ENCODE measurements at places on chromosomes 4 and X. TPM values are rescaled to one million over a fixed set of nuclear protein-coding genes. Genes with fewer than 3 reads are reported as not detected.

GRCh38 chrX:40644176-40644575, 3.2 kb downstream of the CXorf38 start:
- DNase-seq, result no peak

DNA sequence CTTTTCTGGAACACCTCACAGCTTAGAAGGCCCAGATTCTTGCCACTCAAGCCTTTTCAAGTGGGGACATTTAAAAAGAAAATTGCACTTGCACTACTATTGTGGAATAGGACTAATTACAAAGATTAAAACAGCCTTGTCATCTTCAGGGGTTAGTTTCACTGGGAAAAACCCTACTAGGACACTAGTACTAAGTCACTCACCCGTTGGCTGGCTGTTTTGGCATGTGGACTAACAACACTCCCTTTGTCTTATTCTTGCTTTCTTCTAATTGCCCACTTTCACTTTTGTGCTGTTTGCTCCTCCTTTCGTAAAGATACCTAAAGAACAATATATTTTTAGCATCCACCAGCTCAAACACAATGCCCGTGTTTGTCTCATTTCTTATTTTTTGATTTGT, 200.9 kb upstream of the MID1 start:
- no peak for DNase-seq

GRCh38 chrX:153245288-153245731, 66.2 kb downstream of the MAGEA1 start:
- no peak for DNase-seq

- DNase-seq, result no peak
Observed at GRCh38 chrX:41014776-41015360, 70.4 kb upstream of the USP9X start.

The SOX3 gene
- total RNA-seq, result not detected

The MAD2L1 gene
- 1.1 TPM for total RNA-seq

GRCh38 chr4:138647433-138647832, 368.1 kb upstream of the NOCT start:
- no peak for DNase-seq

DNA sequence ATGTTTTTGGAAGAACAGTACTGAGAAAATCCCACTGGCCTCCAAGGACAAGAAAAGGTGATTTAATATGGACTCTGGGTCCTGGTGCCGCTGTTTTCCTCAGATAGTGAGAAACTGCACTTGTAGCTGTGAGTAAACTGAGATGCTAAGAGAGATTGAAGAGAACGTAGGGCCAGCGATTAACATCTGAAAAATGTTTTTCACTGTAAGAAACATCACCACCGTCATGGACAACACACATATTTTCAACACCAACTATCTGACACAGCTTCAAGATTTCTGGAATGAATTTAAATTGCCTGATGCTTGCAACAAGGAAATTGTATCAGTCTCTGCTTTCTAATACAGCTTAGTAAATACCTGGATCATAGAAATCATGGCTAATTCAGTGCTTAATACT, 158.2 kb upstream of the SMIM31 start:
- DNase-seq, result no peak

DNA sequence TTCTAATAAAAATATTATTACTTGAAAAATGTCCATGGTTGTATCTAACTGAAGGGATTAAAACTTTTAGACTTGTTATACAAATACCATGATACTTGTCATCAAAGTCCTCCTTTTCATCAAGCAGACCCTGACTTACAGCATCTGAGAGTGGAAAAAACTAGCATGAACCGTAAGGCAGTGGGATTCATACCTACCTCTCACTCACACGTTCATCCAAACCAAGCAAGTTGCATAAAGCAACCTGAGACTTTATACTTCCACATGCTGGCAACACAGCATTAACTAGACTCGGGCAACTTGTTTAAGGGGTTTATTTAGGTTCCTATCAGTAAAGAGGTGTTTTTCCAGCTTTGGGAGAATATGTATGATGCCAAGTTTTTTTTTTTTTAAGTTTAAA, 22.6 kb upstream of the TLR7 start:
- no peak for DNase-seq
